ENCODE measurements at places on chromosomes 3 and 15.

GRCh38 chr3:41357271-41357670, 158.0 kb downstream of the CTNNB1 start:
- DNase-seq = no peak

DNA sequence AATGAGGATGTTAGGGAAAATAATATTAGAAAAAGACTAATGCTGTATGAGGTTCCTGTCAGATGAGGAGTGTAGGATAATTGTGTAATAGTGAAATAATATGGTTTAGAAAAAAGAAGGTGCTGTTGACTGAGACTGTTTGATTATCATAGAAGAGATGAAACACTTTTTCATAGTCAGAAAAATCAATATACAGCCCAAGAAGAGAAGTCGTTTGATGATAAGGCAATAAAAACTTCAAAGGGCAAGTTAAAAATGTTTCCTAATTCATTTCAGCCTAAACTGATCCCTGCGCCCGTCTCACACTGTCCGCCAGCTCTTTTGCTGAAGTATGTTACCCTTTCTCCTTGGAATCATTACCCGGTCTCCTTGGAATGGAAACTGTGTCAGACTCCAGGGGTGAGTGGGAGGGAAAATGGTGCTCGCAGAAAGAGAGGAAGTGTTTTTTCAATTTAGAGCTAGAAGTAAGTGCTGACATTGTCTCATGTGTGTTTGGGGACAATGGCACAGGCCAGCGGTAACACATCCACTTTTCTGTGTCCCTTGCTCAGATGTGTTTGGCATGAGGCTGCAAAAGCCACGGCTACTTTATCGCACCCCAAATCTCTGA, 23.6 kb downstream of the DUT start:
- no peak for DNase-seq

- DNase-seq = peak; percentile 88
Measured at GRCh38 chr3:49173116-49173791, 1.9 kb downstream of the KLHDC8B start.

DNA sequence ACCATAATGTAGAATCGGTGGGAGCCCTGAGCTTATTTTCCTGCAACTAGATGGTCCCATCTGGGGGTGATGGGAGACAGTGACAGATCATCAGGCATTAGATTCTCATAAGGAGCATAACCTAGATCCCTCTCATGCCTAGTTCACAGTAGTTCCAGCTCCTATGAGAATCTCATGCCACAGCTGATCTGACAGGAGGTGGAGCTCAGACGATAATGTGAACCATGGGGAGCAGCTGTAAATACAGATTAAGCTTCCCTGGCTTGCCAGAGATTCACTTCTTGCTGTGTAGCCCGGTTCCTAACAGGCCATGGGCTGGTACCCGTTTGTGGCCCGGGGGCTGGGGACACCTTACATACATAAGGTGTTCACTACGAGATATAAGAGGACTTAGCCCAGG, 67.5 kb upstream of the LRRFIP2 start:
- no peak for DNase-seq

- no peak for DNase-seq
Measured at GRCh38 chr3:103992469-103992868, 1374.2 kb upstream of the ALCAM start.

DNA sequence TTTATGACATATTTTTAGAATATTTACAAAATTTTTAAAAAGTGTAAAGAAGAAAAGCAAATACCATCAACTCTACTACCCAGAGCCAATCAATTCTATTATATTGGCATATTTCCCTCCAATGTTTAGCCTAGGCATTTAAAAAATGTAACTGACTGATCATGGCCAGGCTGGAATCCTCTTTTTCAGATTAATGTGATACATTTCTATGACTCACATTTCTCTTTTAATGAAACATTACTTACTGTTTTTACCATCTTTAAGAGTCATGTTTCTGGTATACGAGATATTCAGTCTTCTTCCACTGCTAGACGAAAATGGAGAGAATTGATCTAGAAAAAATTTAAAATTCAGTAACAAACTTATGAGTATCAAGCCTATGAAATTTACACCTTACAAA, 53.4 kb upstream of the DCUN1D1 start:
- no peak for DNase-seq

GRCh38 chr15:77607894-77608261, 24.8 kb downstream of the LINGO1 start:
- peak; percentile 47 for DNase-seq

- no peak for DNase-seq
Measured at GRCh38 chr3:39413691-39414420, 7.3 kb downstream of the RPSA start.

GRCh38 chr15:31216215-31216911, 110.3 kb upstream of the KLF13 start:
- peak; percentile 88 for DNase-seq

GRCh38 chr3:123377243-123377740, 71.6 kb downstream of the ADCY5 start:
- no peak for DNase-seq

DNA sequence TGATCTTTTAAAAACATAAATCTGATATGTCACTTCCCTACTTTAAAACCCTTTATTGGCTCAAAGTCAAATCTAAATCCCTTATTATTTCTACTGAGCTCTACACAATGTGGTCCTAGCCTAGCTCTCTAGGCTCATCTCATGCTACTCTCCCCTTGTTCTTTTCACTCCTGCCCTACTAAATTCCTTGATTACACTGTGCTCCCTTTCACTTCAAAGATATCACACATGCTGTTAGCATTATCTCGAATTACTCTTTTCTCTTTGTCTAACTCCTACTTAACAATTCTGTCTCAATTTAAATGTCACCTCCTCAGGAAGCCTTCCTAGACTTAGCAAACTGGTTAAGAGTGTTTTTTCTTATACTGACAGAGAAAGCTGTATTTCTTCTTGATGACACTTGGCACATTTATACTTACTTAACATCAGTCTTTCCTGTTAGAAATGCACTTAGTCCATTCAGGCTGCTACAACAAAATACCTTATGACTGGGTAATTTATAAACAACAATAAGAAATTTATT, 102.0 kb downstream of the SCAPER start:
- no peak for DNase-seq

DNA sequence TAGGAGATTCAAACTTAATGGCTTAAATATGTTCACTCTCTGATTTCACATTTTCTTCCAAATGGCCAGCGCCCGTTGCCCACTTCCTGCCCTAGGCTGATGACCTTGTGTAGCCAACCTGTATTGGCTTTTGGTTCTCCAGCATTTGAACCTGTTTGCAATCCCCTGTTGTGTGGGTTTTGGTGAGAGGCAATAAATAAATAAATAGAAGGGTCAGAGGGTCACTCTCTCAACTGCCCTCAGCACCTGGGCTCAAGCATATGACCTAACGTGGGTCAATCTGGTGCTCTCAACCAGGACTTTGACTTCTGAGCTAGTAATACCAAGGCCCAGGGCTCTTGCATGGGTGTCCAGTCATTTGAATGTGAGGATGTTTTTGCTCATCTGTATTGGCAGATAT, 1.8 kb upstream of the SRP14 start:
- DNase-seq = no peak

- peak; percentile 72 for DNase-seq
Measured at GRCh38 chr15:82894971-82895520, 57.5 kb downstream of the HOMER2 start.

- DNase-seq = no peak
Measured at GRCh38 chr3:188796122-188796631, 375.6 kb upstream of the TPRG1 start.

- DNase-seq = no peak
Measured at GRCh38 chr3:9091486-9092235, 128.4 kb upstream of the RAD18 start.

DNA sequence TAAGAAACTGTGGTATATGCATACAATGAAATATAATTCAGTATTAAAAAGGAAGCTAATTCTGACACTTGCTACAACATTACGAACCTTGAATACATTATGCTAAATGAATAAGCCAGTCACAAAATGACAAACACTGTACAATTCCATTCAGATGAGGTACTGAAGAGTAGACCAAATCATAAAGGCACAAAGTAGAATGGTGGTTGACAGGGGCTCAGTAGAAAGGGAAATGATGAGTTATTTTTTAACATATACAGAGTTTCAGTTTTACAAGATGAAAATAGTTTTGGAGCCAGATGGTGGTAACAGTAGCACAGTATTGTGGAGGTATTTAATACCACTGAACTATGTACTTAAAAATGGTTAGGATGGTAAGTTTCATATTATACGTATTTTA, 254.6 kb upstream of the RBMS3 start:
- no peak for DNase-seq

DNA sequence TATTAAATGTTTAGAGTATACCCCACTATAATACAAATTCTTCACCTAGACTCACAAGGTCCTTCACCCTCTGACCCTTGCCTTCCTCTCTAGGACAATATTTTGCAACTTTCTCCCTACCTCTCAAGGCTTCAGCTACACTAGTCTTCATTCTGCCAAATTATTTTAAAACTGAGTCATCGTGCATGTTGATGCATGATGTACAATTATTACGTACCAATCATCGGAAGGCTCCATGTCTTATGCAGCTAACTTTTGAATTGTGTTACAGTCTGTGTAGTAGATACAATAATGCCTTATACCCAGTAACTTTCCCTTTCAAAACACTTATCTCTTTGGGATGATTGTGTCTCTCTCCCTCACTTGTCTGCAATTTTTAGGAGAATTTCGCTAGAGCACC, 98.5 kb upstream of the ROBO2 start:
- no peak for DNase-seq

DNA sequence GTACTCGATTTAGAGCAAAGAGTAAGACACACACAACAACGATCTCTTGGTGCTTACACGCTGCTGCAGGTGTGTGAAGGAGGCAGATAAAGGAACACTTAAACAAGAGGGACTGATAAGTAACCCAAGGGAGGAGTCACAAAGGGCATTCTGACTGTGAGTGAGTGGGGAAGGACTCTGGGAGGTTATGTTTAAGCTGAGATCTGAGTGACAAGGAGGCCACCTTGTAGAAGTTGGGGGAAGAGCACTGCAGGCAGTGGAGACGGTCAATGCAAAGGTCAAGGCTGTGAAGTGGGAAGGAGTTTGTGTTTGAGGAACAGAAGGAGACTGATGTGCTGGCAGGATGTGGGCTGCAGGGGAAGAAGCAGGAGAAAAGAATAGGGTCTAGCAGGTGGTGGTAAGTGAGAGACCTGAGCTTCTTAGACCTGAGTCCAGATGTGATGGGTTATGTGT, 63.1 kb downstream of the LPP start:
- no peak for DNase-seq

GRCh38 chr15:26038693-26039092, 175.6 kb upstream of the ATP10A start:
- DNase-seq = peak; percentile 23

GRCh38 chr3:11559816-11560633, 83.7 kb downstream of the VGLL4 start:
- DNase-seq = no peak

- no peak for DNase-seq
Measured at GRCh38 chr15:100824211-100824610, 55.4 kb upstream of the ALDH1A3 start.

DNA sequence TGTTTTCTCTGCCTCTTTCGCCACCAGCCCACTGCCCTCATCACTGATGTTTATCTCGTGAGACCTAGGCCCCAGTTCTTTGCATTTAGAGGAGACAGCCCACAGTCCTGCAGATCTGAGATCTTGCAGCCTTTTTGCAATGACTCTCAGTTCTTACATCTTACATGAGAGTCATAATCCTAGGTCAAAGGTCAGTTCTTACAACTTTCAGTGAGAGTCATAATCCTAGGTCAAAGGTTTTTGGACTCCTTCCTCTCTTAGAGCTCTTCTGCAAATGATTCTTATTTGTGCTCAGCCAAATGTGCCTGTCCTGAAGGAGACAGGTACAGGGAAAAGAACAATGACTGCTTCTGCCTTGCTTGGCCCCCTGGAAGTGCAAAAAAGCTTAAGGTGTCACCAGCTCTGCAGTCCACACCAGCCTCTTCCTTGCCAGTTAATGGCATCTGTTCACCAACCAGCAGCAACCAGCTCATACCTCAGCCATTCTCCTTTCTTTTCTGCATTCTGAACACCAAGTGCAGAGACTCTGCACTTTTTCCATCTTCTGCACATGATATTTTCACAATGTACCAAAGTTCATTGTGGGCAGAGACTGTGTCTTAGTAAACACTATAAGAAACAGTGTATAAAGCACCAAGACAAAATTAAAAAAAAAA, 67.1 kb downstream of the ABHD5 start:
- no peak for DNase-seq

DNA sequence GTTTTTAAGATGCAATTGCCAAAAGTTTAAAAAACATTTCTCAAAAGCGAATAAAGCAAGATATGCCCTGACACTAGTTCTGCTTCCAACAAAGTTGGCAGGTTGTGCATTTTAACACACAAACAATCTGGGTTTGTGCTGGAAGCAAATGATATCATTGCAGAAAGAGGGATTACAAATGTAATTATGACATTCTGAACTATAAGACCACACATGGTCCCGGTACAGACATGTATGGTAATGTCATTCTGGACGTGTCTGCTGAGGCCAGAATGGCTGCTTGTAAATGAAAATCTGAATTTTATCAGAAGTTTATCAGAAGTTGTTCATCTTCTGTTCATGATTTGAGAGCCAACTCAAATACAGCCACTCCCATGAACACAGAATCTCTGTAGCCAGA, 10.7 kb downstream of the TMC3 start:
- DNase-seq = no peak

DNA sequence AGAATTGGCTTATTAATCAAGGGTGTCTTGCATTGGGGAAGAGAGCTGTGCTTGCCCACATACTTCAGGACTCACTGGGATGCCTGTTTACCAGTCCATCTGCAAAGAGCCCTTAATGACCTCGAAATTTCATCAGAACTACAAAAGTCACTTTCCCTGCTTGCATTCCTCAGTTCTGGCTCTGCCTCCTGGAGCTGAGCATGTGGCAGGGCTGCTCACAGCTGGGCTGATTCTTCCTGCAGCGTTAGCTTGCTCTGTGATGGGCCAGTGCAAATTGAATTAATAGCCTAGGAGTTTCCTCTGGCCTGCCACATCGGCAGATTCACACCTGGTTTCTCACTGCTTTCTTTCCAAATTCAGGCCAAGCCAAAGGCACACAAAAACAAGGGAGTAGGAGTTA, 108.9 kb downstream of the DUT start:
- DNase-seq = no peak

DNA sequence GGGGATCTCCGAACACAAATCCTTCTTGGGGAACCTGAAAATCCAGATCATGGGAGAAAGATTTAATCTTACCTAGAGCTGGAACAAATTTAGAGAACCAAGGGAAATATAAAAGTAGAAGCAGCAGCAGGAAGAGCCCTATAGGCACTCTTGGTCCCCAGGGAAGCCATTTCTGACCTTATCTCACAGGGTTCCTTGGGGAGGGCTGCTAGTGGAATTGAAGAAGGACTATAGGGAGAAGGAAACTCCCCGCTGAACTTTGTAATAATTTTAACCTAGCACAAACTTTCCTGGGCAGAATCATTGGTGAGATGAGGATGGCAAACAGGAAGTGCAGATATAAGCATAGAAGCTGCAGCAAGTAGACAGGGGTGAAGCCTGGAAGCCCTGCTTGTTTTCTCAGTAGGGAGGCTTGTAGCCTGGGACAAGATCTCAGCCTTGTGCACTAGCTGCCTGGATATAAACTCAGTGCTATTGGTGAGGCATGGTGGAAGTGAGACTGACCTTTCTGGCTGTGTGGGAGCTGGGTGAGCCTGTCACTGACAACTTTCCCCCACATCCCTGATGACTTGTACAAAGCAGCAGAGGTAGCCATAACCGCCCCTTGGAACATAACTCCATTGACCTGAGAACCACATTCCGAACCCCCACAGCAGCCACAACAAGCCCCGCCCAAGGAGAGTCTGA, 343.0 kb upstream of the TGFBR2 start:
- no peak for DNase-seq

Data from SK-N-SH (cell line).